ENCODE measurements at places on chromosomes 2 and 18.
A peak's percentile ranks its signal among the peaks of the same experiment; 100 is the strongest.

DNA sequence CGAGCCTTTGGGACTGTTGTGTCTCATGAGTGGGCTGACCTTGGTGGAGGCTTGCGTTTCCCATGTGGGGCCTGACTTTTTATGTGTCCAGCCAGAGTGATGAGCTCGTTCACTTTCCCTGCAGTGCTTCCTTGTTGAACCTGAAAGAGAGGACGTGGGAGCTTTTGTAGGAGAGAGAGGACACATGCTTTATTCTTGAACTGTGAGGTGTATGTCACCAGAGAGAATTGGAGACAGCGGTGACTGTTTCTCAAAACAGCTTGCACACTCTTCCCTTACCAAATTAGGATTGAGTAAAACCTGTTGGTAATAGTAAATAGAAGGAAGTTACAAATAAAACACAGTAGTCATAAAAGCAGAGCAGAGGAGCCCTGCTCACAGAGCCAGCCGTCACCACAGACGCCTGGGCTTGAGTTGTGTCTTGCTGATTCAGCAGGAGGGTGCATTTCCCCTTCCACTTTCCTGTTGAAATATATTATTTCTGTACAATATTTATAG is 60.7 kb downstream of the INPP4A start:
- DNase-seq: no peak

GRCh38 chr2:222434204-222434603 is 9.9 kb downstream of the SGPP2 start:
- no peak for DNase-seq

DNA sequence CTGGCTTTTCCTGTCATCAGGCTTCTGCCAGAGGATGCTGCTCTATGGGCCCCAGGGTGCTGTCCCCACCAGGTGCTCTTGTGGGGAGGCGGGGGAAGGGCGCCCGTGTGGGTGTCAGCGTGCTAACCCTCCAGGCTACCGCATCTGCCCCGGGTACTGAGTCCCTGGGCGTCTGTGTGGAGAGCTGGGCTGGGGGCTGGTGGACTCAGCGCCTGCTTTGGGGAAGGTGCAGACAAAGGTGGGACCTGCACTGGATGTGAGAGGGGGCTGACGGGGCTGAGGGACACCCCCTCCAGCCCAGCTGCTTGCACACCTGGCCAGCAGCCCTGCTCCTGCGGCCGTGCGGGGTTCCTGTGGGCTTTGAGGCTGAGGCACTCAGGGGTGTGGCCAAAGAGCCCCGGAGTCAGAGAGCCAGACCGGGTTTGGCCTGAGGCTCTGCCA is 120.7 kb upstream of the PXDN start:
- DNase-seq: no peak

DNA sequence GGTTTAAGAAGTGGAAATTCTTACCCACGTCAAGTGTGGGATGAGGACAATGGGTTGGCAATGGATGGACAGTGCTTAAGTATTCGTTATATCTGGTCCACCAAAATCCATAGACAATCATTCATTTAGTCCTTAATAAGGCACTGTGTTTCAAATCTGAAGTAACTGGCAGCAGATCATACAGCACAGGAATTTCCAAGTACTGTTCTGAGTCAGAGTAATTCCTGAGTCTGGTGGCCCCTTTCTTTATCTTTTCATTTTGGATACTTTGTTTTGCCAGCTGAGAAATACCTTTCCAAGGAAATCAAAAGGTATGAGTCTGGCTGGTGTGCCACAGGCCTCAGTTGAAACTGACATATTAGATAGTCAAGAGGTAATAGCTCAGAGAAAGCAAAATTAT is 31.4 kb upstream of the CCDC102B start:
- DNase-seq: no peak

DNA sequence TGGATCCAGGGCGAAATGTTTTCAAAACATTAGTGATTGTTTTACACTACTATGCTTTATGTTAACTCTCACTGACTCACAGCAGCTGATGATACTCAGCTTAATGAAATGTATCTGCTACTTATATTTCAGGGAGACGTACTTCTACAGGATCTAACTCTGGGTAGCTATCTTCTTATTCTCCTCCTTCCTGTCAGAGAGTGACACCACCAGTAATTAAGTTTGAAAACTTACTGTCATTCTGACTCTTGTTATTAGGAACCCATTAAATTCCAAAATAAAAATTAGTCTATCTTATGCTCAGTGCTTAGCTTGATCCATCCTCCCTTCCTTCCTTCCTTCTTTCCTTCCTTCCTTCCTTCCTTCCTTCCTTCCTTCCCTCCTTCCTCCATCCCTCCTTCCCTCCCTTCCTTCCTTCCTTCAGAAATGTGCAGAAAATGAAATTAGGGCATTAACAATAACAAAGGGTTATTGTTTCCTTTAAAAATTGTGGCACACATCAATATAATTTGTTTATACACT is 441.1 kb downstream of the MEIS1 start:
- no peak for DNase-seq

- DNase-seq: no peak
Observed at GRCh38 chr2:45172142-45172541, 162.9 kb upstream of the SIX2 start.

DNA sequence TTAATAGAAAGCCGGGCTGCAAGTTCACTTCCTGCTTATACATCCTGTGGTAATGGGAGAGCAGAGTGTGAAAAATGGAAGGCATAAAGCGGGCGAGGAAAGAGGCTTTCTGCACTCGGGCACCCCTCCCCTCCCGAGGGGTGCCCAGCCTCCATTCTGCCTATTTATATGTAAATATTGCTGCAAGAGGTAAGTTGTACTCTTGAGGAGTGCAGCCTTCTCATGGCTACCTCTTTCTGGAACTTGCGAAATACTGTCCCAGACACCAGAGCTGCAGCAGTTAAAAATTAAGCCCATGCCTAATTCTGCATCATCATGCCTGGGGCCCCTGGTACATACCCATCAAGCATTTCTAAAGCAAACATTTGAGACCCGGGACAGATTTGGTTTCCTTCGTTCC is 156.0 kb downstream of the GBX2 start:
- DNase-seq: no peak

DNA sequence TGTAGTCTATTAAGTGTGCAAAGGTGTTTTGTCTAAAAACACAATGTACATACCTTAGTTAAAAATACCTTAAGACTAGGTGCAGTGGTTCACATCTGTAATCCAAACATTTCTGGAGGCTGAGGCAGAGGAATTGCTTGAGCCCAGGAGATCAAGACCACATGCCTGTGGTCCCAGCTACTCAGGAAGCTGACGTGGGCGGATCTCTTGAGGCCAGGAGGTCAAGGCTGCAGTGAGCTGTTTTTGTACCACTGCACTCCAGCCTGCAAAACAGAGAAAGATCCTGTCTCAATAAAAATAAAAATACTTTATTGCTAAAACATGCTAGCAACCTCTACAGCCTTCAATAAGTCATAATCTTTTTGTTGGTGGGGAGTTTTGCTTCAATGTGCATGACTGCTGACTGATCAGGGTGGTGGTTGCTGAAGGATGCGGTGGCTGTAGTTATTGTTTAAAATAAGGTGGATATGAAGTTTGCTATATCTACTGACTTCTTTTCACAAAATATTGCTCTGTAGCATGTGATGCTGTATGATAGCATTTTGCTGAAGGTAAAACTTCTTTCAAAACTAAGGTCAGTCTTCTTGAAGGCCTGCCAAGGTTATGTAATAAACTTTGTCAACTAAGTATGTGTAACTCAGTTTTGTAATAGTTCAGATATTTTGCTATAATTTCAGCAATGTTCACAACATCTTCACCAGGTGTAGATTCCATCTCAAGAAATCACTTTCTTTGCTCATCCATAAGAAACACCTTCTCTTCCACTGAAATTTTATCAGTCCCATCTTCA is 1238.0 kb upstream of the NRXN1 start:
- DNase-seq: no peak

GRCh38 chr2:65762068-65762467 is 329.7 kb upstream of the SPRED2 start:
- no peak for DNase-seq

GRCh38 chr18:52598921-52599320 is 258.9 kb downstream of the DCC start:
- DNase-seq: no peak

DNA sequence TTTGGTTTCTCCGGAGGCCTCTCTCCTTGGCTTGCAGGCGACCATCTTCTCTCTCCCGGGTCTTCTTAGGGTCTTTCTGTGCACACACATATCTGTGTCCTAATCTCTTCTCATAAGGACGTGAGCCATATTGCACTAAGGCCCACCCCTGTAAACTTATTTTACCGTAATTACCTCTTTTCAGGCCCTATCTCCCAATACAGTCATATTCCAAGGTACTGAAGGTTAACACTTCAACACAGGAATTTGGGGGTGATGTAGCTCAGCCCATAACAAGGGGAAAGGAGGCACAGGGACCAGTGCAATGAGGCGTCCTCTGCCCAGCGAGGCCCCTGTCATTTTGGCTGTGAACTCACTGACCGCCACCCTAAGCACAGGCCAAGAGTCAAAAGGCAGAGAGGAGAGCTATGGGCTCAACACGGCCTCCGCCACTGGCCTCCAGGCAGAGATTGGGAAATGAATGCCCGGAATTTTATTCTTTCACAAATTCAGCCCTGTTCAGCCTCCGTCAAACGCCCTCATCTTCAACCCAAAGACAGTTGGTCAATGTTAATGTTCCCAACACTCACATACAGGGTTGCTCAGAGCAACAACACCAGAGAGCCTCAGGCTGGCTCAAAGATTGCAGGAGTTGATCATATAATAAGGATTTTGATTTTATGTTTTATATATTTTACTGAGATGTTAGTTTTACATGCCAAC is 15.9 kb upstream of the NMUR1 start:
- no peak for DNase-seq

GRCh38 chr18:59851784-59852399 is 47.9 kb upstream of the PMAIP1 start:
- no peak for DNase-seq

- peak; percentile 34 for DNase-seq
Observed at GRCh38 chr2:13006829-13007717, 290.3 kb downstream of the TRIB2 start.

GRCh38 chr2:158815658-158816057 is 20.5 kb downstream of the DAPL1 start:
- no peak for DNase-seq

- peak; percentile 32 for DNase-seq
Observed at GRCh38 chr2:147297820-147298219, 547.0 kb upstream of the ACVR2A start.

GRCh38 chr2:39663187-39663930 is 2.4 kb upstream of the TMEM178A start:
- no peak for DNase-seq

- no peak for DNase-seq
Observed at GRCh38 chr2:196314780-196315179, 143.4 kb upstream of the STK17B start.

GRCh38 chr2:17892770-17893534 is 14.5 kb downstream of the KCNS3 start:
- DNase-seq: no peak

DNA sequence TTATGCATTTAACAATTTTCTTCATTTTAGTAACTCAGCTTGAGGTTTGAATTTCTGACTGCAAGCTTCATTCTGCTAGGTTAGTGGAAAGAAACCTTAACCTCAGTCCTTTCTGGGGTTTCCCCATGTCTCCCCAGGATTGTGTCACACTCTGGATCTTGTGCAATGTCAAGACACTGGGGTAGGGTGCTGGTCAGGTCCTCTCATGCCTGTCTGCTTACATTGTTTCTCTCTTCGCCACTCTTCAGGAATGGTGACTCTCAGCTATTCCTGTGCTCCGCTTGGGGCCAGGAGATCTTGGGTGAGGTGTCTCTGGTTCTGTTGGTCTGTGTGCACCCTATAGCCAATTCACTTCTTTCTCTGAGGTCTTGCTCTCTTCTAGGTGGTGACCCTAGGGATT is 23.9 kb downstream of the CTLA4 start:
- no peak for DNase-seq

GRCh38 chr2:128633501-128633900 is 314.8 kb upstream of the HS6ST1 start:
- DNase-seq: no peak

GRCh38 chr2:46072101-46072820 is 224.9 kb upstream of the EPAS1 start:
- no peak for DNase-seq

DNA sequence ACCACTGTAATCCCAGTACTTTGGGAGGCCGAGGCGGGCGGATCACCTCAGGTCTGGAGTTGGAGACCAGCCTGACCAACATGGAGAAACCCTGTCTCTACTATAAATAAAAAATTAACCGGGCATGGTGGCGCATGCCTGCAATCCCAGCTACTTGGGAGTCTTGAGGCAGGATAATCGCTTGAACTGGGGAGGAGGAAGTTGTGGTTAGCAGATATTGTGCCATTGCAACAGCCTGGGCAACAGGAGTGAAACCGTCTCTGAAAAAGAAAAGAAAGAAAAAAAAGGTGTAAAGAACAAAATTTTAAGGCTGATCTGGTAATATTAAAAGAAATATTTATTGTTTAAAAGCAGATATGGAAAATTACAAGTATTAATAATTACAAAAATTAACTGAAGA is 29.7 kb downstream of the ZNF804A start:
- DNase-seq: no peak

GRCh38 chr18:58057291-58057965 is 13.4 kb downstream of the NEDD4L start:
- DNase-seq: no peak

- DNase-seq: peak; percentile 73
Observed at GRCh38 chr18:12911025-12911928, 27.2 kb upstream of the PTPN2 start.

- DNase-seq: no peak
Observed at GRCh38 chr2:162007447-162008040, 66.5 kb downstream of the DPP4 start.
